ENCODE measurements at places on chromosomes 7 and 10. TPM values are rescaled to one million over a fixed set of nuclear protein-coding genes. Genes with fewer than 3 reads are reported as not detected.

Gene SPDYE11
- total RNA-seq, result not detected

DNA sequence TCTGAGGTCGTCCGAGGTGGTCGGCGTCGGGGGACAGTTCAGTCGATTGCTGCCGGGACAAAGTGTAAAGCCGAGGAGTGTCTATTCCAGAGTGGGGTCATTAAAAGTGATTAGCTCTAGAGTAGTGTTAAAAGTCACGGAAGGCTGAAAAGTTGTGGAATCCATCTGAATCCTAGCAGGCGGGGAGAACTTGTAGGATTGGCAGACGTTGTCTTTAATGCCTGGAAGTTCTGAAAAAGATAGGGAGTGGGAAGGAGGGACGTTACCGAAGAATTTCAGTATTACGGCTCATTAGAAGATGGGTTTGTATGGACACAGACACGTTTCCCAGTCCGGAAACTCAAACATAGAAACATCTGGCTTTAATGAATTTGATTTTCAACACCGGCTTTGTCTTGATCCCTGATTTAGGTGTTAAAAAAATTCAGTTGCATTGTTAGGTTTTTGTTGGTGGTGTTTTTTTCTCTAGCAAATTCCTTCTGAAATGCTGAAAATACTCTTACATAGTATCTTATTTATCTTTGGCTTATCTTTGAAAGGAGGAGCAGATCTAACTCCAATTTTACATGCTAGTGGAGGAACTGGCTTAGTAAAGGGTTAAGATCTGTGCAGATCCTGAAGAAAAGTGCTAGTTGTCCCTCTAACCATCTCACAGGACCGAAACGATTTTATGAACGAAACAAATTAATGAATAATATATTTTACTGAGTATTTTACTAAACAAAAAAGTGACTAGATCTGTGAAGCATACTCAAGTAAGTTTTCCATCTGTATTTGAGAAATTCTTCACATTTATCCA, 900 bp downstream of the MKLN1 start:
- DNase-seq, result no peak
- H3K27me3 ChIP-seq, result no peaks in the 10 kb centered on the region
- H3K36me3 ChIP-seq, result no peaks in the 10 kb centered on the region
- H3K4me1 ChIP-seq, result peaks cover 43% of the 10 kb centered on the region
- peak overlapping the region; percentile 94 for H3K27ac ChIP-seq
- peak overlapping the region; percentile 88 for H3K4me3 ChIP-seq

- H3K4me1 ChIP-seq, result no peaks in the 10 kb centered on the region
- H3K4me3 ChIP-seq, result no peak overlapping the region
Observed at GRCh38 chr7:133784486-133785001, 342.6 kb upstream of the LRGUK start.

- no peak overlapping the region for H3K27ac ChIP-seq
- DNase-seq, result no peak
- no peak overlapping the region for H3K4me3 ChIP-seq
- H3K27me3 ChIP-seq, result no peaks in the 10 kb centered on the region
Observed at GRCh38 chr7:27699751-27700150, 37.1 kb upstream of the HIBADH start.

GRCh38 chr10:13439313-13440184, 89.3 kb downstream of the BEND7 start:
- no peaks in the 10 kb centered on the region for H3K36me3 ChIP-seq
- peaks cover 9% of the 10 kb centered on the region for H3K4me1 ChIP-seq
- H3K4me3 ChIP-seq, result peak overlapping the region; percentile 56
- H3K27me3 ChIP-seq, result peaks cover 9% of the 10 kb centered on the region
- peak; percentile 7 for DNase-seq

DNA sequence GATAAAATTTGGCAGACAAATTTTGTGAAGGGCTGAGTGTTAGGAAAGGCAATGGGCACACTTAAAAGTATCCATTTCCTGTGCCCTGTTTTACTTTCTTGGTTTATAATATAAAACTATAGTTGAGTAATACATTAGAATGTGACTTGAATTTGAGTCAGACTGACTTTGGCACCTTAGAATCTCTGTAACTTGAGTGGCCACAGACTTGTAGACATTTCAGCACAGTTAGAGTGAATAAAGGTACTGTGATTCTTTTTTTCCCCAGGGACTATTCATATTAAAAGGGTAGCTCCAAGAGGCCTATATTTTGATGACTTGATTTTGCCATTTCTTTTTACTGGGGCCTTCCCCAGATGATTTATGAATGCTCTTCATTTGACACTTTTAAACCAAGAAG, 22.4 kb downstream of the GBF1 start:
- no peak overlapping the region for H3K4me3 ChIP-seq
- H3K4me1 ChIP-seq, result peaks cover 4% of the 10 kb centered on the region
- peak overlapping the region; percentile 9 for H3K27ac ChIP-seq
- H3K36me3 ChIP-seq, result no peaks in the 10 kb centered on the region

DNA sequence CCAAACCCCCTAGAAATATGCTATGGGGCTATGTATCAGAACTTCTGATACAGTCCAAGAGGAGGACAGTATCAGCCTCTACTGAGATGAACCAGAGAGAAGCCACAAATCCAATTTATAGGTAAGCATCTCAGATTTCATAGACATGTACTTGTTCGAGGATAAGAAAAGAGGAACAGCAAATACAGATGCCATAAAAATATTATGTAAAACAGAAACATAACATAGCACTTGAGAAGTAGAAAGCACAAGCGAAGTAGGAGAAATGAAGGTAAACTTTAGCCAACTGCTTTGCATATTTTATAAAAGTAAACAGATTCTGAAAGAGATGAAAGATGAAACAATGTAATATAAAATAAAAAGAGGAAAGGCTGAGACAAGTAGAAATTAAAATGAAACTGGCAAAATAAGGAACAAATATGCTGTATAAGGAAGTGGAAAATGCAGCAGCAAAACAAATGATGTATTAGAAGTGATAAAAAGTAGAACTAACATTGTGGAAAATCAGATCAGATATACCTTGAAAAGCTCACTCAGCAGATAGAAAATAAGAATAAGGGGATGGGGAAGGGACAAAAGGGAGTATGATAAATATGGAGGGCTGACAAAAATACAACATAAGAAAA, 135.1 kb downstream of the SKAP2 start:
- H3K36me3 ChIP-seq, result no peaks in the 10 kb centered on the region
- H3K27me3 ChIP-seq, result no peaks in the 10 kb centered on the region
- H3K4me3 ChIP-seq, result no peak overlapping the region
- no peak overlapping the region for H3K27ac ChIP-seq
- no peak for DNase-seq
- no peaks in the 10 kb centered on the region for H3K4me1 ChIP-seq

DNA sequence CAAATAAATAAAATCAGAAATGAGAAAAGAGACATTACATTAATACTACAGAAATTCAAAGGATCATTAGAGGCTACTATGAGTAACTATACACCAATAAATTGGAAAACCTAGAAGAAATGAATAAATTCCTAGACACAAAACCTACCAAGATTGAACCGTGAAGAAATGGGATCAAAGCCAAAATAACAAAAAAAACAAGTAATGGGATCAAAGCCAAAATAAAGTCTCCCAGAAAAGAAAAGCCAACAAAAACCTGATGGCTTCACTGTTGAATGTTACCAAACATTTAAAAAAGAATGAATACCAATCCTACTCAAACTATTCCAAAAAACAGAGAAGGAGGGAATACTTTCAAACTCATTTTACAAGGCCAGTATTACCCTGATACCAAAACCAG, 20.0 kb downstream of the GSDME start:
- no peaks in the 10 kb centered on the region for H3K36me3 ChIP-seq
- no peak overlapping the region for H3K27ac ChIP-seq

- no peaks in the 10 kb centered on the region for H3K4me1 ChIP-seq
- peaks cover 2% of the 10 kb centered on the region for H3K27me3 ChIP-seq
- H3K4me3 ChIP-seq, result no peak overlapping the region
Observed at GRCh38 chr7:143892527-143893300, 9.3 kb downstream of the TCAF1 start.

Gene CDNF
- 6.9 TPM for total RNA-seq

- H3K36me3 ChIP-seq, result no peaks in the 10 kb centered on the region
- H3K4me3 ChIP-seq, result no peak overlapping the region
- no peak for DNase-seq
- H3K27me3 ChIP-seq, result no peaks in the 10 kb centered on the region
- no peaks in the 10 kb centered on the region for H3K4me1 ChIP-seq
- H3K27ac ChIP-seq, result no peak overlapping the region
Observed at GRCh38 chr7:77208416-77208815, 8.8 kb upstream of the FGL2 start.

GRCh38 chr7:112481833-112482670, 1.3 kb downstream of the LSMEM1 start:
- no peaks in the 10 kb centered on the region for H3K4me1 ChIP-seq
- no peaks in the 10 kb centered on the region for H3K27me3 ChIP-seq

Gene GALNT11
- 16.0 TPM for total RNA-seq

- no peaks in the 10 kb centered on the region for H3K27me3 ChIP-seq
- no peak for DNase-seq
- H3K36me3 ChIP-seq, result no peaks in the 10 kb centered on the region
- no peak overlapping the region for H3K4me3 ChIP-seq
- no peaks in the 10 kb centered on the region for H3K4me1 ChIP-seq
Observed at GRCh38 chr7:110921595-110922151, 169.3 kb upstream of the LRRN3 start.

DNA sequence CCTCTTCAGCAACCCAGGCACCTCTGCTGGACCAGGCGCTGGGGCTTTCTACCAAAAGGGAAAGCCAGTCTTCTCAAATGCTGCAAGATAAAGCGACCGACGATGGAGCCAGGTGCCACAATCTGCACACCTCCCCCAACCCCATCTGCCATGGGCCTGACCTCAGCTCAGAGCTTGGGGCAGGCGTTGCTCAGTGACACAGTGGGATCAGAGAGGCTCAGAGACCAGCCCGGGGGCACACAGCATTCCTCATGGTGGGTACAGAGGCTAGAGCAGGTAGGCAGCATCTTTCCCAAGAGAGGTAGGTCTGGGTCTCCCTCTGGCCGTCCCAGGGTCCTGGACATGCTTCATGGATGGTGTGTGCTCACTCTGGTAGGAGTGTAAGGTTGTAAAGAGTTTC, 56.3 kb downstream of the ZMIZ1 start:
- peaks cover 11% of the 10 kb centered on the region for H3K36me3 ChIP-seq
- no peaks in the 10 kb centered on the region for H3K4me1 ChIP-seq
- no peak overlapping the region for H3K4me3 ChIP-seq
- H3K27me3 ChIP-seq, result no peaks in the 10 kb centered on the region
- H3K27ac ChIP-seq, result no peak overlapping the region

Gene ASB10
- total RNA-seq, result not detected

Data from naive thymus-derived CD4-positive, alpha-beta T cell (primary cell).